Aorta (tissue), 5 donors: ENCODE measurements at places on chromosomes 12 and 14. TPM values are rescaled to one million over a fixed set of nuclear protein-coding genes. Genes with fewer than 3 reads are reported as not detected.

KLRF1 gene
- 0.36 TPM for total RNA-seq

ANO2 gene
- 27.8 TPM for total RNA-seq

DNA sequence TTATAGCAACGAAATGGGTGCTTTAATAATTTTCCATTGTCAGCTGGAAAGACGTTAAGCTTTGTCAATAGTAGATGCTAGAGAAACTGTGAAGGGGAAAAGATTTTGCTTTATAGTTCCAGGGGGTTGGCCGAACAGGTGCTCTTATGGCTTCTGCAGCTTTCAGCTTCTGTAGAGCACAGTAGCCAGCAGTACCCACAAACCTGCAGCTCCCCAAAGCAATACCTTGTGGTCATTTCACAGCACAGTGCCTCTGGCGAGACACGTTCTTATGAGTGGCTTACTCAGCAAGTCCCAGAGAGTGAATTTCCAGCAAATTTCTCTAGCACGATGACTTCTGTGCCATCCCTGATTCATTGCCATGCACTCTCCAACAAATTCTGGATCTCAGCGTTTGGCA lies 416.3 kb upstream of the ATP2B1 start:
- H3K36me3 ChIP-seq = no peaks in the 10 kb centered on the region
- H3K27ac ChIP-seq = no peak overlapping the region
- no peaks in the 10 kb centered on the region for H3K27me3 ChIP-seq
- no peaks in the 10 kb centered on the region for H3K4me1 ChIP-seq
- no peak for DNase-seq

DNA sequence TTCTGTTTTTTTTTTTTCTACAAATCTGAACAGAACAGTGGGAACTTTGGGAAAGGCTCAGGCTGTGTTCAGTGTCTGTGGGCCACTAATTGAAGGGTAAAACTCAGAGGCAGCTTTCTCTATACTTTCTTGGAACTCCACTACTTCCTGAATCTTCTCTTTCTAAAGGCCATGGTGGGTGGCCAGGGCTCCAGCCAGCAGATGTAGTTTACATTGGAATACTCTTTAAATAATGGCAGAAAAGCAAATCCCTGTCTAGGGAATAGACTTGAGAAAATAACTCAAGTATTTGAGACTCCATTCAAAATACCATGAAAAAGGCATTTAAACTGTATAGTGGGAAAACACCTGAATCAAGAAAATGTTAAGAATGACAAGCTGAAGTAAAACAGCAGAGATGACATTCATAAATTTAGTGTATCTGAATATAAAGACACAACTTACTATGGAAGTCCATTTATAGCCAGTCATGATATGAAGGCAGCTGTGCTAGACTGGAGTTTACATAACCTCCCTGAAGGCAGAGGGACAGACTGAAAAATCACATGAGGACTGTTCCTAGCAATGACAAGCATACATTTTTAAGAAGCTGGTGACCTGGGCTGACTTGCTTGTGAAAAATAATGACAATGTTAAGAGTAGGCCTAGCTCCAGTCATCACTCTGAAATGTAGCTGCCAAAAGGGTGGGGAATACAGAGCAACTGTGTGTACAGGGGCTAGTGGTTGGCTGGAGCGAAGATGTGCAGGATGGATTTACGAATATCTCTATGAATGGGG lies 168.6 kb downstream of the STXBP6 start:
- no peaks in the 10 kb centered on the region for H3K36me3 ChIP-seq
- H3K4me1 ChIP-seq = no peaks in the 10 kb centered on the region
- no peak for DNase-seq
- no peak overlapping the region for H3K4me3 ChIP-seq
- no peaks in the 10 kb centered on the region for H3K27me3 ChIP-seq

DNA sequence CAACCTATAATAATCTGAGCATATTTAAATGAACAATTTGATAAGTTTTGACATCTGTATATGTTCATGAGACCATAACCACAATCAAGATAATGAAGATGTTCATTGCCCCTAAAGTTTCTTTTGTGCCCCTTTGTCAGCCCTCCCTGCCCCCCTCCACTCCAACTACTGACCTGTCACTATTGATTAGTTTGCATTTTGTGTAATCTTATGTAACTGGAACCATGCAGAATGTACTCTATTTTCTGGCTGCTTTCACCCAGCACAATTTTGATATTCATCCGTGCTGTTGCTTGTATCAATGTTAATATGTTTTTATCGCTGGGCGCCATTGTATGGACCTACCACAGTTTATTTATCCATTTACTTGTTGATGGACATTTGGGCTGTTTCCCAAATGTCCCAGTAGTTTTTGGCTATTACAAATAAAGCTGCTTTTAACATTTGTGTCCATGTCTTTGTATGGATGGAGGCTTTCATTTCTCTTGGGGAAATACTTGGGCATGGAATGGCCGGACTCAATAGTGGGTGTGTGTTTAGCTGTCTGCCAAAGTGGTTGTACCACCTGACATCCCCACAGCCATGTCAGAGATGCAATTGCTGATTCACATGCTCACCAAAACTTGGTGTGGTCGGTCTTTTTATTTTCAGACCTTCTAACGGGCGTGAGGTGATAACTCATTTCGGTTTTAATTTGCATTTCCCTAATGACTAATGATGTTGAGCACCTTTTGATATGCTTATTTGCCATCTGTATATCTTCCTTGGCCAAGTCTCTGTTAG lies 38.9 kb downstream of the EML1 start:
- DNase-seq = no peak
- H3K36me3 ChIP-seq = no peaks in the 10 kb centered on the region
- H3K4me1 ChIP-seq = no peaks in the 10 kb centered on the region
- H3K27ac ChIP-seq = no peak overlapping the region
- H3K27me3 ChIP-seq = no peaks in the 10 kb centered on the region
- H3K4me3 ChIP-seq = no peak overlapping the region

- no peaks in the 10 kb centered on the region for H3K27me3 ChIP-seq
- no peak overlapping the region for H3K4me3 ChIP-seq
- no peaks in the 10 kb centered on the region for H3K4me1 ChIP-seq
- DNase-seq = no peak
- H3K36me3 ChIP-seq = peaks cover 2% of the 10 kb centered on the region
Observed at GRCh38 chr14:73290279-73290678, 53.0 kb downstream of the PAPLN start.
